ENCODE measurements at places on chromosomes 5 and 9.

DNA sequence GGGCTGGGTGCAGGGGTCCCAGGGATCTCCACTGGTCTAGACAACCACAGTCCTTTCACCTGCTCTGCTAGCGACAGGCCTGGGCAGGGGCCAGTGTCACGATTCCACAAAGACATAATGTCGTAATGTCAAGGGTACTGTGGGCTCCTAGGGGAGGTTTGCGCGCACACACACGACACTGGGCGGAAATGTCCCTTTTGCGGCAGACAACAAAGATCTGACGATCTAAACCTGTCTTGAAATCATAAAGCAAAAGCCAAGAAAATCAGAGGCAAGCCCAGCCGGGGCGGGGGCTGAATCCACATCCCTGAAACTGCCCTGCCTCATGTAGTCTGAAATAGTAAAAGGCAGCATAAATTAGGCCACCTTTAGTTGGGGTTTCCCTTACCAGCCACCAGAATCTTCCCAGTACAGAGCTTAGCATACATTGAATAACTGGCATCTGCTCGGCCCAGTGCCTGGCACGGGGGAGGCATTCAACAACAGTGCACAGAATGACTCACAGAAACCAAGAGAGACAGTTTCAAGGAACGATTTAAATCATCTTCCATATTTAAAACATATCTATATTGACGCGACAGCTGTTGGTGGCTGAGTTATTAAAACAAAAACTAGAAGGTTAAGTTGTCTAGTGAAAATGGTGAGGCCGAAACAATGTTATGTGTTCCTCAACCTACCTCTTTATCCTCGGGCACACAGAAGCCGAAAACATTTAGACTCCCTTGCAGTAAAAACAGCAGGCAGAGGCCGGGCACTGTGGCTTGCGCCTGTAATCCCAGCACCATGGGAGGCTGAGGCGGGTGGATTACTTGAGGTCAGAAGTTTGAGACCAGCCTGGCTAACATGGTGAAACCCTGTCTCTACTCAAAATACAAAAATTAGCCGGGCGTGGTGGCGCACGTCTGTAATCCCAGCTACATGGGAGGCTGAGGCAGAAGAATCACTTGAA lies 151.0 kb downstream of the MYO10 start:
- DNase-seq: peak; percentile 17

DNA sequence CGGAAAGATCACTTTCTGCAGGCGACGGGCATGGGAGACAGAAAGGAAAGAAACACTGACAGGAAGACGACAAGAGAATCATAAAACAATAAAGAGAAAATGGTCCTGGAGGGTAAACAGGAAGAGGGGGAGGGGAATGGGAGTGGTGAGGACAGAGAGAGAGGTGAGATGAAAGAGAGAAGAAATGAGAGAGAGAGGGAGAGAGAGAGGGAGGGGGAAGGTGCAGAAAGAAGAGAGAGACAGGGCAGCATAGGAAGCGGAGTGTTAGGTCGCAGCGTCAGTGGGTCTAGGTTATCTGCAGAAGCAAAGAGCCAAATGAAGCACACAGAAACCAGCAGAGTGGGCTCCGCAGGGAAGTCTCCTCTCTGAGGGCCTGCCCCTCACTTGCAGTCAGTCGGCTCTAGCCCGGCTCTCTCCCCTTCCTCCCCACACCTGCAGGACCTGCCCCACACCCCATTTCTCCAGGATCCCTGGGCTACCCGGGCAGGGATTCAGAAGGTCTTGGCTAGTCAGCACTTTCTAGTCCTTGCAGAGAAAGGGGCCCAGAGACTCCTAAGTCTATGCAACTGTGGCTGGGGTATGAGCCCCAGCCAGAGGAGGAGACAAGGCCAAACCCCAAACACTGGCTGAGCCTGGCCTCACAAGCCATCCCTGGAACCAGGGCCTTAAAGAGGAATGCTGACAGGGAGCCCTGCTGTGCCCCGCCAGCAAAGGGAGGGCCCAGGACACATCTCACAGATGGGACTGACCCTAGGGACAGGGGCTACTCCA lies 29.7 kb upstream of the MEIKIN start:
- no peak for DNase-seq

GRCh38 chr5:76522103-76522935 lies 100.9 kb downstream of the F2RL2 start:
- DNase-seq: no peak

- DNase-seq: no peak
These were observed 60.4 kb downstream of the PSAT1 start for GRCh38 chr9:78357165-78357873.

- no peak for DNase-seq
These were observed 56.3 kb upstream of the TBC1D9B start for GRCh38 chr5:179964015-179964414.

GRCh38 chr5:154163327-154164248 lies 26.9 kb upstream of the GALNT10 start:
- DNase-seq: no peak

DNA sequence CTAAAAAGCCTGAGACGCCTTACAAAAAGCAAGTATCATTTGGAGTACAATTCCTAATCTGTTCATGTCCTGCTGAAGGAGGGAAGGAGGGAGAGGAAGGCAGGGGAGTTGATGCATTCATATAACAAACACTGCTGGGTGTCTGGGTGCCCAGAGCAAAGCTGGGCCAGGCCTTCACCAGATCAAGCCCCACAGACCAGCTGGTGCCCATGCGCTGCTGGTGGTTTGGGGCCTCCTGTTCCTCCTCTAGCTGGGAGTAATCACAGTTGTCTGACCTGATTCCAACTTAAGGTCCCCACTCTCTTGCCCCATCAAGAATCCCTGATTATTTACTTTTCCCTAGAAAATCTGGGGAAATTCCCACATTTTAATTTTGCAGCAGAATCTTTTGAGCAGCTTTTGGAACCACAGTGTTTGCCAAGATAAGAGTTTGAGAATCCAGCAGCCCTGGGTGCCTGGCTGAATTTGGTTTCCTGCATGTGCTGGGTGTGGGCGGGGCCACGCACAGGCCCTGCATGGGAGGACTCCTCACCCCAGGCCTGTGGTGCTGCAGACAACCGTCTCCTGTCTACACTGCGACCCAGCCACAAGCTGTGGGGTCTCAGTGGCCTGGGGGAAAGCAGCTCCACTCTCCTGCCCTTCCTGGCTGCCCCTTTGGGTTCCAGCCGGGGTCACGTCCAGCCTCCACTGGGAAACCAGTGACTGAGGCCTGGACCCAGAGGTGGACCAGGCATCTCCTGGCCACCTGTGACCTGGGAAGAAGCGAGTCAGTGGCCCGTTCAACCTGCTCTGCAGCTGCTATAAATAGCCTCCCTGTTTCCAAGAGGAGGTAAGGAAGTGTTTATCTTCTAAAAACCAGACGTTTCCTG lies 47.5 kb downstream of the NEURL1B start:
- peak; percentile 22 for DNase-seq

DNA sequence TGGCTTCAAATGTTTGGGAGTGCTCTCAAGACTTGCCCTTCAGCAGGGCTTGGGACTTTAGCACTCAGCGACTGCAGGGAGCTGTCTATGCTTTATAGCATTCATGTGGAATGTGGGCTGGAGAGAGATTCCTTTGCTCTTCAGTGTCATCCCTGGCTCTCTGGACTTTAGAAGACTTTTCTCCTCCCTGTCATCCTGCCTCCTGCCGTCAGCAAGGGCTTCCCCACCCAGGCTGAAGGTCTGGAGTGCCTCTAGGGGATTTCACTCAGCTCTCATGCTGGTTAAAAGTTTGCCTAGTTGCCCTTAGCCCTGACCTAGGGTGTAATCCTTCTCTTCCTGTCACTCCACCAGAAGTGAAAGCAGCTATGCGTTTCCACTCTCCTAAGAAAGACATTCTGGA lies 210.9 kb downstream of the FRMD3 start:
- DNase-seq: no peak

GRCh38 chr9:22160221-22160620 lies 151.1 kb upstream of the CDKN2B start:
- no peak for DNase-seq

GRCh38 chr9:136403538-136403914 lies 3.6 kb upstream of the SNAPC4 start:
- peak; percentile 69 for DNase-seq

DNA sequence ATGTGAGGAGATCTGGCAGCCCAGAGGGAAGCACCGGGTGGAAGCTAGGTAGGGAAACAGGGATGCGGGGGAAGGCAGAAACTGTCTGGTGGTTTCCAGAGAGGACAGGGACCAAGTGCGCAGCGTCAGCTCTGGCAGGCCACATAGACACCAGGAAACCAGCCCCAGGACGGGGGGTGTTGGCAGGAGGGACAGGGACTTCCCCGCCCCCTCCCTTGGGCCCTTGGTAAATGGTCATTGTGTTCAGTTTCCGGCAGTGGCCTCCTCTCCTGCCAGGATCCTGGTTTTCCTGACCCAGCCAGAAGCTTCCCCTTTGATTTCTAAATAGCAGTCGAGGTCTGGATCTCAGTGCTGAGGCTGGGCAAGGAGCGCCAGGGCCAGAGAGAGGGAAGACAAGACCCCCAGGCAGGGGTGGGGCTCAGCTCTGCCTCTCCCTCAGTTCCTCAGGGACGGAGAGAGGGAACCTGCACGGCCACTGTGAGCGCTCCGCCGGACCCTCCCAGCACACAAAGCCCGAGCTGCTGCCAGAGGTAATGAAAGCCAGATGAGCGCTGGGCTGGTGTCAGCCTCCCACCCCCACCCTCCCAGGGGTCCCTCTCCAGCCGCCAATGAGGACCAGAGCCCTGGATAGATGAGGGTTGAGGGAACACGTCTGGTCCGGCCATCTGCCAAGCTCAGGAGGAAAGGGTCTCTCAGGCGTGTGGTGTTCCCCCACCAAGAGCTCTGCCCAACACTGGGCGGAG lies 1.8 kb downstream of the RALGDS start:
- no peak for DNase-seq

DNA sequence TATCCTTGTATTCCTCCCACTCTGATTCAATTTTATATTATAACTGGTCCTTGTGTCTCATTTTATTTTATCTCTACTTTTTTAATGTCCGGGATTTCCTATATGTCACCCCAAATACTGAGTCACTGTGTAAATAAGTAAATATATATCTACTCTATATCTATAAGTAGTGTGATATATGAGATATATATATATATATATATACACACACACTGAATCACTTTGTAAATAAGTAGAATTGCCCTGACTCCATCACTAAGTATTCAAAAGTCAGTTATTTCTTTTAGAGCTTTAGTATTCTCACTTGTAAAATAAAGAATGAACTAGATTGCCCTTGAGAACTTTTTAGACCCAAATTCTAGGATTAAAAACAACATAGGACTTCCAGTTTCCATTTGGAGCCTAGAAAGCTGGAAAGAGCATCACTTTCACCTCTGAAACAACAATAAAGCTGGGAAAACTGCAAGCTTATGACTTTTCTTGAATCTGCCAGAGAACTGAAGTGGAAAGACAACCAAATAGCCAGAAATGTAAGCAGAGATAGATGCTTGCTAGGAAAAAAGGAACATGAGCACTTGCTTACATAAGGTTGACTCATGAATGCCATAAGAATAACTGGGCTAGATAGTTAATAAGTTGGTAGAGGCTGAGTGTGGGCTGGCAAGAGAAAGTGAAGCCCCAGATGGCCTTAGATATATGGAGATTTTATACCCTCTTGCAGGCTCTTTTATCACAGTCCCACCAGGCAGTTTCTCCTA lies 171.1 kb upstream of the TLX3 start:
- DNase-seq: no peak

GRCh38 chr5:95778713-95779436 lies 43.7 kb downstream of the GLRX start:
- DNase-seq: no peak

DNA sequence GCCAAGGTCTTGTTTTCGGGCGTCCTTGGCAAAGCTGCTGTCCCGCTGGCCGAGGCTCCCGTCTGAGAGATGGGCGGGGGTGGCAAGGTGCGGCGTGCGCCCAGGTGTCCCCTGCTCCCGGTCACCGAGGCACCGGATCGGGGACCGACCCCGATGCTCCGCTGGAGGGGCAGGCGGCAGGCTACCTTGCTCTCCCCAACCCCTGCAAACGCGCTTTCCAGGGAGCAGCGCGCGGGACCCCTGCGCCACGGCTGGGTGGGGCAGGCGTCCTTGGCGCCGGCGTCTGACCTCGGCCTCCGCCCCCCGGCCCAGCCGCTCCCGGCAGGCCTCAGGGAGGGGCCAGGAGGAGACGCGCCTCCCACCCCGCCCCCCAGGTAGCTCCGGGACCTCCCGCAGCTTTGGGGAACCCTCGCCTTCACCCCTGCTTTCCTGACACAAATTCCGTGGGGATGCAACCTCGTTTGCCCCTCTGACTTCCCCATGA lies 551 bp downstream of the N4BP3 start:
- no peak for DNase-seq

DNA sequence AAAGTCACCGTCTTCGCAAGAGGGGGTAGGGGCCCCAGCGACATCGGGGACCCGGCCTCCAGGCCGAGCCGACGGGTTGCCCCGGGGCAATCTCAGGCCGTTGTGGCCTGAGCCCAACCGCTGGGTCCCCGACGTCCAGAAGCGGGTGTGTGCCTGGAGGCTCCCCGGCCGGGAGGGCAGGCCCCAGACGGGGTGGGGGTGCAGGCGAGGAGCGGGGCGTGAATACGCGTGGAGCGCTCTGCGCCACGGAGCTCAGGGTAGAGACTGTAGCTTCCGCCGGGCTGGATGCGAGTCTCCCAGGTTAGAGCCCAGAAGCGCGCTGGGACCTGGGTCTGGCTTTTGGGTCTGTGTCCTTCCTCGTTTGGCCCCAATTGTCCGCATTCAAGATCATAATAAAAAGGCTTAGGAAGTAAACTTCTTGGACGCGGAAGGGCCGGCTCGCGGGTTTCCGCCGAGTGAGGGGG lies 3.5 kb downstream of the BARX1 start:
- no peak for DNase-seq

GRCh38 chr9:18837402-18837801 lies 195.6 kb downstream of the SAXO1 start:
- no peak for DNase-seq

- no peak for DNase-seq
These were observed 67.4 kb downstream of the ROR2 start for GRCh38 chr9:91882627-91883026.

DNA sequence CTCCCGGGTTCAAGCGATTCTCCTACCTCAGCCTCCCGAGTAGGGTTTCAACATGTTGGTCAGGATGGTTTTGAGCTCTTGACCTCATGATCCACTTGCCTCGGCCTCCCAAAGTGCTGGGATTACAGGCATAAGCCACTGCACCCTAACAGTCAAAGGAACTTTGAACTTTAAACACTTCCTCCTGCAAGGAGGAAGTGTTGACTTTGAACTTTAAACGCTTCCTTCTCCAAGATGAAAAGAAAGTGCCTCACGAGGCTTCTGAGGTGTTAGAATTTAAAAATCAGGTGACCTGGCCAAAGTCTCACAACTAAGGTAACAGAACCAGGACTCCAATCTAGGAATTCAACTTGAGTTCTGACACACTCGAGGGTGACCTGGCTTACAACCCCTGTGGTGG lies 150.9 kb downstream of the BRINP1 start:
- no peak for DNase-seq
